GM04503 (cell line): ENCODE measurements at places on chromosomes 4 and X.

DNA sequence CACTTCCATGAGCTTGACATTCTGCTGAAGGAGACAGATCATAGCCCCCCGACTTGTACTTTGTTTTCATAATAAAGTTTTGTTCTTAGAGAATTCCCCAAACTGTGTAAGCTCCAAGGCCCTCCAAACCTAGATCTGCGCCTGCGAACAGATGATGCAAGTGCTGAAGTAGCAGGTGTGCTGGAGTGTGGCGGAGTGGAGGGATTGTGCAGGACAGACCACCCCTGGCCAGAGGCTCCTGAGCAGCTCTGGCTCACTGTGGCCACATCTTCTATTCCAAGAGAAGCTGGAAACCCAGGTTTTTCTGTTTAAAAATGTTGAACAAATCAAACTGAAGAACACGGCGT lies 46.4 kb downstream of the TBC1D14 start:
- no peak for DNase-seq

- no peak for DNase-seq
Measured at GRCh38 chr4:124279741-124280140, 432.8 kb downstream of the ANKRD50 start.

DNA sequence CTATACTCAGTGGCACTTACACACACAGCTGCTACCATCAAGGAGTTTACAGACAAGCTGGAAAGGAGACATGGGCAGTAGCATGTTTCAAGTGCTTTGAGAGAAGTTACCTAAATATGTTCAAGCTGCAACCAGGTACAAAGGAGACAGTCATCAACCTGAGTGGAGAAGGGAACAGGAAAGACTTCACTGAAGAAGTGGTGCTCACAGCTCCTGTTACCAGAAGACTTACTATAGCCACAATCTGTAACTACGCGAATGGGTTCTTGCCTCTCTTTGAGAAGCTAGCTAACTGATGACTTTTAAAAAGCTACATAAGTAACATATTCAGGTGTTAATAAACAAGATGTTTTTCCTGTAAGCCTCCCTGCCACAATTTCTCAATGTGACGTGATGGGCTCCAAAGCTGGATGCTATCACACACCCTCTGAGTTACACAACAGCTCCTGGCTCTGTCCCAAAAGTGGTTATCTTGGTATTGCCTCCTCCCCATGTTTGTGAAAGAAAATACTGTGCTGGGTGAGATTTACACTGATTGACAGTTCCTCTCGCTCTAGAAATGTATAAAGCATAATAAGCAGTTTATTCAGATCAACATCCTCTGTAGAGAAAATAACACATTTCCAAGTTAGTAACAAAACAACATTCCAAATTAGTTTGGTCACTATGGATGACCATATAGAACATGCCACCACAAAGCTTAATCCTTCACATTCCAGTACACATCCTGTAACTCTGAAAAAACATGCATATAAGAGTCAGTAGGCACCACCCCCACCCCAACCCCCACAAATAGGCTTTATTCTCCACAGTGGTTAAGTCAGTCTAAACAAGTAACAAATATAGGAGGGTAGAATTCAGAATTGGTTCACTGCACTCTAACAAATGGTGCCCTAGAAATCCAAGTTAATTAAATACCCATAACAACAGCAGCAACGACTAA lies 81.8 kb downstream of the FRYL start:
- peak; percentile 68 for DNase-seq

GRCh38 chr4:151114338-151114737 lies 14.9 kb downstream of the RPS3A start:
- no peak for DNase-seq

DNA sequence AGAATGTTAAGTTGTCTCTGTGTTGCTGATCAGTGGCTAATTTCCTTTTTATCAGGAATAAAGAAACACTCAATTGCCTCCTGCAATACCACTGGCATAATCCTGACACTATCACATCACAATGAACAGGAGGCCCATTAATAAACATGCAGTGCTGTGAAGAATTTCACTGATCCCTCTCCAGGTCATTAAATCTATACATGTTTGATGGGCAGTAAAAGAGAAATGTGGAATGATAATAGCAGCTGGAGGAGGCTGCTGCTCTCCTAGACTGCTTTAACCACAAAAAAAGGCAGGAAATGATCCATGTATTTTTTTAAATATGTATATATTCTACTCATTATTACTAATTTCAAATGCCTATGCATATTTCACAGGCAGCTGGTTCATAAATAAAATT lies 202.1 kb downstream of the CENPC start:
- no peak for DNase-seq

- no peak for DNase-seq
Measured at GRCh38 chrX:103823591-103823990, 8.5 kb downstream of the RAB9B start.
